ENCODE measurements at places on chromosomes 7 and 10.

DNA sequence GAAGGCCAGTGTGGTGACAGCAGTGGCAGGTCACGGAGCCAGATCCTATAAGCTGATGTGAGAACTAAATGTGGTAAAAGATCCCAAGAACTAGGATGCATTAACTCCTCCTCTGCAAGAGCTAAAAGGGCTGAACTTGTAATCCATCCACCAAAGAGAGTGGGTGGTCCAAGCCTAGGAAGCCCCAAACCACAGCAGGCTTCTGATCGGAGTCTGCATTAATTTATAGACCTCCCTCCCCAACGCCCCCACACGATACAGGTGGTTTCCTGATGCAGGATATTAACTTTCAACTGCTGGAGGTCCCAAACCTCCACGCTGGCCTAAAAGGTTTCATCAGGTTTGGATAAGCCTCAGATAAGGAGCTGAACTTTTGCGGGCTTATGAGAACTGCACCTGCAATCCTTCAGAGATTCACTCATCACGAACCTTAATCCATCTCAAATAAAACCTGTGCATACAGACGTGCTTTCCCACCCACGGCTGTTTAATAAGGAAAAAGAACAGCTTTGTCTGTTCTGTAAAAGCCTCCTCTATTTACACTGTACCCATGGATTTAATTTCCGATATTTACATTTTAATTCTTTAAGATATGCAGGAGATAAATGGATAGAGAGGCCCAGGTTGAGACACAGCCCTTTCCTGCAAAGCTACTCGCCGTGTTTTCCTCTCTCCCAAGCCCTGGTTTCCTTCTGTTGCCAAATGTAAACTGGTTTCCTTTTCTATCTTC, 74.9 kb downstream of the GFRA1 start:
- no peak for DNase-seq

- DNase-seq, result no peak
Measured at GRCh38 chr7:36348256-36348655, 41.4 kb upstream of the ANLN start.

GRCh38 chr7:27364344-27364758, 121.7 kb downstream of the EVX1 start:
- no peak for DNase-seq

DNA sequence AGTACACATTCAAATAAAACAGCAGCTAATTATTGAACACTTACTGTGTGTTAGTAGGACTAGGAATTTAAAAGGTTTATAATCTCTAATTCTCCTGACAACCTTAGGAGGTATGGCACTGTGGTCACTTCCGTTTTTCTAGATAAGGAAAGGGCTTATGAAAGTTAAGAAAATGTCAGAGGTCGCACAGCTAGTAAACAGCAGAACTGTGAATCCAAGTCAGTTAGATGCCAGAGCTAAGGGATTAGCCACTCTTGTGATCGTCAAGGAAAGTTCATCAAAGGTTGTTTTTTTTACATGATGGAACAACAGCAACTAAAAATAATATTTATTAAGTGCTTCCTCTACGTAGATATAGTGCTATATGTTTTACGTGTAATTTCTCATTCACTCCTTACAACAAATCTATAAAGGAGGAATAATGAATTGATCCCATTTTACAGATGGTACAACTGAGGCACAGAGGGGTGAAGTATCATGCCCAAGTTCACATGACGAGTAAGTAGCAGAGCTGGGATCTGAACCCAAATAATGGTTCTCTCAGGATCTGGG, 84.9 kb downstream of the NAMPT start:
- DNase-seq, result no peak

DNA sequence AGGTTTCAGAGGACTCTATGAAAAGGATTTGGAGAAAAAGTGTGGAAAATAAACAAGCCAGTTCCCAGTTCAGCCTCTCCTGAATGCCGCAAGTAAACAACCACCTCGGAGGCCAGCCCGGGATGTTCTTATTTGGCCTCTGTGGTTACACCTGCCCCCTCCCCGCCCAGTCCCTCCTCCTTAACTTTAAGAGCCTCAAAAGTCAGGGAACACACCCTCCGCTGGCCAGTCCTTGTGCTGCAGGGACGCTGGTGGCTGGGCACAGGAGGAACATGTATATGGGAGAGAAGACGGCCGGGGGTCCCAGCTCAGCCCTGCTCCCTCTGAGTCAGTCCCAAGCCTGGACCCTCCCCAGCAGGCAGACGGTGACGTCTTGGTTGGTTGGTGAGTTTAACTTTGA, 6.1 kb downstream of the CHST3 start:
- no peak for DNase-seq

DNA sequence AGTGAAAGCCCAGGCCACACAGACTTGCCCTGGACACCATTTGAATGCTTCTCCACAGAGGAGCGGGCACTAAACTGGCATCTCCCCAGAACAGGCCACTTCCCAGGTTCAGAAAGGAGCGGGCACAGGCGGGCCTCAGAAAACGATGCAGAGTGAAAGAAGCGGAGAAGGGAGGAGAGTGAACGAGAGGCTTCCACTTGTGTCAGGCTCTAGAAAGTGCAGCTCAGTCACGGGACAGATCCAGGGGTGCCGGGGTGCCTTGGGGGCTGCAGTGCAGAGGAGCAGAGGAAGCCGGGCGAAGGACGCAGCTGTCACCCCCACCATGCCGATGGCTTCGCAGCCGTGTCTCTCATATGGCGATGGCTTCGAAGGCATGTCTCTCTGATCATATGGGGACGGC, 26.1 kb upstream of the PRKAR1B start:
- no peak for DNase-seq

DNA sequence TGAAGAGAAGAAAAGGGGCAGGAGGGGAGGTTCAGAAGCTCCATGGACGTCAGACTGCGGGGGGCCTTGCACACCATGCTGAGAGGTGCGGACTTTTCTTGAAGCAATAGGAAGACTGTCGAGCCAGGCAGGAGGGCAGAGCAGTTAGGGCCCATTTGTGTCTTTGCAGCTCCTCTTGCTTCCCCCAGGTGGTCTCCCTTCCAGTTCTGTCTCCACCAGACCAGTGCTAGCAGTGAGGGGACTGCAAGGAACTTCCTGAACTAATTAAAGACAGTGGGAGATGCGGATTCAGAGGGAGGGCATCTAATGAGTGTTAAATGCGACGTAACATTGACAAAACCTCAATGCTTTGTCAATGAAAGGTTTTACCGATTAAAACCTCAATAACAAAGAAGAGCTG, 225.4 kb downstream of the USP6NL start:
- DNase-seq, result no peak

GRCh38 chr10:63525021-63525420, 3.8 kb downstream of the REEP3 start:
- DNase-seq, result no peak

- DNase-seq, result no peak
Measured at GRCh38 chr7:39183796-39184195, 206.1 kb downstream of the POU6F2 start.

GRCh38 chr7:19268737-19269136, 123.5 kb upstream of the FERD3L start:
- no peak for DNase-seq

DNA sequence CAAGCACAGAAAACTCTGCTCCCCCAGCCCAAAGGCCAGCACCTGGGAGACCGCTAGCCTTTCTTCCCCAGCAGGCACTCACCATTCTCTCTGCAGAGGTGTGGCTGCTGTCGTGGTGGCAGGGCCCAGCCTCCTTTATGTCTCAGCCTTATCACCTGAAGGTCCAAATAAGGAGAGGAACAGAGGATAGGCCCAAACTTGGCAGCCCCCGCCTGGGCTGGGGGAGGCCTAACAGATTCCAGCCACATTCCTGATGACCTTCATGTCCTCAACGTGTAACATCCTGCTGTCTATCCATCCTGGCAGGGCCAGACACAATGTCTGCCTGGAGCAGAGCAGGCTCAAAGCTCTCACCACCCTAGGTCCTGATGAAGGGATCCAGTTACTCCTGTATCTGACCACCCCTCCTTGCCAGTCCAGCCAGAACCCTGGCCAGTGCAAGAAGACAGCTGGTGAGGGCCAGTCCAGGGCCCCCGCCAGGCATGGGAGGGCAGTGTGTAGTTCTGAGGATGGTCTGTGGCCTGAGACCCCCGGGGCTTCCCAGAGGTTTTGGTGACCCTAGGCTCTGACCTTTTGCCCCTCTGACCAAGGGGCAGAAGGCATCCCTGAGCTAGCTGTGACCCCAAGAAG, at the start of gene MYL7:
MYL7 (minus strand) TSS at position 112 of the 630 bp plus-strand sequence; CDS start at position 85, 27 bp downstream.
- DNase-seq, result no peak

- DNase-seq, result no peak
Measured at GRCh38 chr7:46315891-46316290, 394.8 kb upstream of the IGFBP3 start.

DNA sequence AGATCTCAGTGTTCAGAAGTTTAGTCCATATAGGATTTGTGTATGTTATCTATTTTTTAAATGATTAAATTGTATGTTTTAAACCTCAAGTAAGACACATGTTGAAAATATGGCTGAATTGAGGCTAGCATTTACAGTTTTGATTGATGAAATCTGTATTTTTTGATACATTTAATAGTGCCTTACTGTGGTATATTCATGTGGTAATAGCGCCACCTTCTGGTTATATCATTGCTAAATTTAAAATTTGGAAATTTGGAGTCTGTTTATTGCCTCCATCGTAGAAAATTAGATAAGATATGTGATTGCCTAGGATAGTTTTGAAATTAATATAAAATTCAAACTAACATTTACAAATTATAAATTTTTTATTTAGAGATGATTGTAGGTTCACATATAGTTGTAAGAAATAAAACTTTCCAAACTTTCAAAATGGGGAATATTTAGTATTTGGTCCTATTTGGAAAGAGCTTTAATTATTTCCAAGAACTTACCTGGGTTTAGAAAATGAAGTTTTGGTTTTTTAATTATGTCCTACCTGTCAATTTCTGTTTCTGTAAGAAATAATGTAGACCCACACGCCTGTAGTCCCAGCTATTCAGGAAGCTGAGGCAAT, 19.1 kb upstream of the ARMS2 start:
- DNase-seq, result peak; percentile 14

DNA sequence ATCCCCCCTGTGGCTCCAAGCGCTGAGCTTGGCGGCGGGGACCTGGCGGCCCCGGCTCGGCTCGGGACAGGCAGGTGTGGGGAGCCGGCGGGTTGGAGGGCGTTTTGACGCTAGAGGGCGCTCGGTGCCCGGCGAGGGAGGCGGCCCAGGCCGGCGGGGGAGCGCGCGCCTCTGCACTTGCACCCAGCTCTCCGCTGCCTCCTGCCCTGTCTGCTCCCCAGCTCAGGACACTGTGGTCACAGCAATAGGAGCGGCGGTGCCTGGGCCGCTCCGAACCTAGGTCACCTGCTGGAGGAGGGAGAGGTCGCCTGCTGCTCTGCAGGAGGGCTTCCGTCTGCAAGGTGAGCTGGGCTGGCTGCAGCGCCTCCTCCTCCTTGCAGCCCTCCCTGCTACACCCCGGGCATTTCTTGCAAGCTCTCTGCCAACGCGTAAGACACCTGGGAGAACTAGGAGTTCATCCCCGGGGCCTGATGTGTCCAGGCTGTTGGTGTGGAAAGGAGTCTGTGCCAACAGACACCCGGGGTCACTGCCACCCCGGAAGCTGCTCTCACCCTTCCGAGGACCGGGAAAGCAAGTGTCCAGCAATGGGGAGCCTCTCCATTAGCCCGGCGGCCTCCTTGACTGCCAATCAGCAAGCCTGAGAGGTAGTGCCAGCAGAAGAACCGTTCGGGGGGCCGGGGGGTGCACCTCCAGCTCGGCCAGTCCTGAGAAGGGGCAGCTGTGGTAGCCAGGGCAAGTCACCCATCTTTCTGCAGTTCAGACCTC, 620.4 kb downstream of the GALNT17 start:
- DNase-seq, result no peak

GRCh38 chr7:5653661-5654060, 127.8 kb downstream of the RNF216 start:
- DNase-seq, result no peak

DNA sequence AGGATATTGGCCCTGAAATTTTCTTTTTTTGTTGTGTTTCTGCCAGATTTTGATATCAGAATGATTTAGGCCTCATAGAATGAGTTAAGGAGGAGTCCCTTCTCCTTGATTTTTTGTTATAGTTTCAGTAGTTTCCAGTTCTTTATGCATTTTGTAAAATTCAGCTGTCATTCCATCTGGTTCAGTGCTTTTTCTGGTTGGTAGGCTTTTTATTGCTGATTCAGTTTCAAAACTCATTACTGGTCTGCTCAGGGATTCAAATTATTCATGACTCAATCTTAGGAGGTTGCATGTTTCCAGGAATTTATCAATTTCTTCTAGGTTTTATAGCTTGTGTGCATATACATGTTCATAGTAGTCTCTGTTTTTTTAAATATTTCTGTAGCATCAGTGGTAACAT, 10.1 kb upstream of the TMEM196 start:
- no peak for DNase-seq

- no peak for DNase-seq
Measured at GRCh38 chr7:30382607-30383006, 96.0 kb downstream of the NOD1 start.

DNA sequence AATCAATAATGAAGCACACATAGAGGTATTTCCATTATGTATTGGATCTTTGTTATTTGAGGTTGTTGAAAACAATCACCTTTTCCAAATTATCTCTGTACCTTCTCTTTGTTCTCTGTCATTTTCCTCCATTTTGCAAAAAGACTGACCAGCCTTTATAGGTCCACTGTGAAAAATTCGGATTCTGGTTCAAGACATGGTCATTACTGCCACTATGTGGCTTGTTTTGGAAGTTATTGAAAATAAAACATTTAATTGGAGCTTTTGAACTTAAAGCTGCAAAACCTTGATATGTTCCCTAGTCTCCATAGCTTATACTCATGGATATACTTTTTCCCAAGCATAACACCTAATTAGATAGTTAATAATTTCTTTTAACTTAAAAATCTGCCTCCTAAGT, 1094.4 kb downstream of the NRG3 start:
- DNase-seq, result no peak

DNA sequence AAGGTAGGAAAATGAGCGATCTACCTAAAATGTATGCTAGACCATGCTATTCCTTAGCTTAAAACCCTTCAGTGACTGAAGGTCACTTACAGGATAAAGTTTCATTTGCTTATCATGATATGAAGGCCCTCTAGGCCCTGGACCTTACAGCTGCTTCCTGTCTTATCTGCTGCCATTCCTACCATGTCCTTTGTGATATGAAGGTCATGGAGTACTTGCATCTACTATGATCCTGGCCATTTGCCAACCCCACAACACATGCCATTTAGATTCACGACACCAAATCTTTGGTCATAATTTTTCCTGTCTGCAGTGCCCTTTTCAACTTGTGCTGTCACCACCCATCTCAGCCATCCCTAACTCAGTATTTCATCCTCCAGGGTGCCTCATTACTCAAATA, 181.8 kb upstream of the MDFIC start:
- no peak for DNase-seq

Measured in activated naive CD4-positive, alpha-beta T cell treated with anti-CD3 and anti-CD28 coated beads, Interleukin-2, amount 50 U/mL, for 72 hours (primary cell).